Hepatic stellate cell (primary cell): ENCODE measurements at places on chromosomes 13 and 19.
A peak's percentile ranks its signal among the peaks of the same experiment; 100 is the strongest.

DNA sequence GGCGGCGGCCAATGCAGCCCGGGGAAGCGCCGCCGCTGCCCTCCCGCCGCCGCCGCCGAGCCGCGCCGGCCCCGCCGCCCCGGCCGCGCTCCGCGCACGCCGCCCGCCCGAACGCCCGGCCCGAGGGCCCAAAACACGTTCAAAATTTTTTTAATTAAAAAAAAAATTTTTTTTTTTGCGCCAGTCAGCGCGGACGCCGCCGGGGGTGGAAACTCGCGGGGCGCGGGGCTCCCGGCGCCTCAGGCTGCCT is 468 bp downstream of the HMGB1 start:
- DNase-seq, result no peak

GRCh38 chr13:39209731-39210531 is 171.7 kb downstream of the NHLRC3 start:
- DNase-seq, result no peak

DNA sequence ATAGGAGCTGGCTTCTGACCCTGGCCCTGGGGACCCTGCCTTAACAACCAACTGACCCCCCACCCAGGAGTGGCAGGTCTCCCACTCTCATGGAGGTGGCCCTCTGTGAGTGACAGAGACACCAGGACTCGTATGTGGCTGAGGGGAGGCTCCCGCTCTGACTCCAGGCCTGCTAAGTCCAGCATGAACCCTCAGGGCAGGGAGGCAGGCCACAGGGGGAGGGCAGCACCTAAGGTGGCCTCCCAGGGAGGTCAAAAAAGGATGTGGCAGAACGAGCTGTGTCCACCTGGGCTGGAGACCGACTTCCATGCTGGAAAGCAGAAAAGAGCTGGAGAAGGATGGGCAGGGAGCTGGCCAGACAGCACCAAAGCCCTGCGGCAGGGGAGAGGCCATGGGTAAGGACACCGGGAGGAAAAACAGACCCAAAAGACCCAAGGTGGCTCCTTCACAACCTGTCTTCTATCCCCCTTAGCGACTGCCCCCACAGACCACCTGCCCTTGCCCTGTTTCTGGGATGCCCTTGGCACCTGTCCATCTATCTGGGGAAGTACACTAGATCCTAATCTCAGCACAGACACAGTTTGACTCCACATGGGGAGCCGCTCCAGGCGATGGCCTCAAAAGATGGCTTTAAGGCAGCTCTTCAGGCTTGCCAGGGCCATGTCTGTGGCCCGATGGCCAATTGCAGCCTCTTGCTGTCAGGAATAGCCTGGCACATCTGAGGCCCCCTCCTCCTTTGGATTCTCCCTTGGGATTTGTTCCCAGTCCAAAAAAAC is 10.5 kb upstream of the SLC35E1 start:
- DNase-seq, result no peak

DNA sequence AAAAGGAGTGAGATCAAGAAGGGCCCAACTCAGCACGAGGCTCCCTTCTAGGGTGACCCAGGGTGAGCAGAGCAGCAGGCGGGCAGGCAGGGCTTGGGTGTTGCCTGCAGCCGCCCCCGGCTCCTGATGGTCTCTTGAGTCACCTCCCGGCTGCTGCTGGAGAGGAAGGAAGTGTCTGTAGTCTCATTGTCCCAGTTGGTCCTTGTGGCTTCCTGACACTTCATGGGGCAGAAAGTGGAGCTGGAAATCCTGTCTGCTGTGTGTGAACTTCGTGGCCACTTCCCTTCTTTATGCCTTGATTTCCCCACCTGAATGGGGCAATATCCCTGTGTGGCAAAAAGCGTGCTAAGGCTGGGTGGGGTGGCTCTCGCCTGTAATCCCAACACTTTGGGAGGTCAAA is 2.5 kb downstream of the MAP1S start:
- DNase-seq, result peak; percentile 71

DNA sequence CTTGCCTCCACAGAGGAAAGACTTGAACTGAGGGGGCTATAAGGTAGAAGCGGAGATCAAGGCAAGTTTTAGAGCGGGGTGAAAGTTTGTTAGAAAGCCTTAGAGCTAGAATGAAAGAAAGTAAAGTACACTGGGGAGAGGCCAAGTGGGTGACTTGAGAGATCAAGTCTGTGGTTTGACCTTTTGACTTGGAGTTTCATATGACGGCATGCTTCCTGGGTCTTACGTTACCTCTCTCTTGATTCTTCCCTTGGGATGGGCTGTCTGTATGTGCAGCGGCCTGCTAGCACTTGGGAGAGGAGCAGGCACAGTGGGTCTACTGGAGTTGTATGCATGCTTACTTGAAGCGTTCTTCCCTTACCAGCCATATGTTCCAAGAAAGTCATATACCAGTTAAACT is 1768.5 kb downstream of the PCDH9 start:
- no peak for DNase-seq

GRCh38 chr13:20901668-20902437 is 693 bp downstream of the XPO4 start:
- peak; percentile 24 for DNase-seq

GRCh38 chr13:60093425-60094019 is 70.2 kb downstream of the DIAPH3 start:
- DNase-seq, result no peak

- no peak for DNase-seq
Measured at GRCh38 chr19:14782626-14783409, 4.5 kb upstream of the ADGRE2 start.

DNA sequence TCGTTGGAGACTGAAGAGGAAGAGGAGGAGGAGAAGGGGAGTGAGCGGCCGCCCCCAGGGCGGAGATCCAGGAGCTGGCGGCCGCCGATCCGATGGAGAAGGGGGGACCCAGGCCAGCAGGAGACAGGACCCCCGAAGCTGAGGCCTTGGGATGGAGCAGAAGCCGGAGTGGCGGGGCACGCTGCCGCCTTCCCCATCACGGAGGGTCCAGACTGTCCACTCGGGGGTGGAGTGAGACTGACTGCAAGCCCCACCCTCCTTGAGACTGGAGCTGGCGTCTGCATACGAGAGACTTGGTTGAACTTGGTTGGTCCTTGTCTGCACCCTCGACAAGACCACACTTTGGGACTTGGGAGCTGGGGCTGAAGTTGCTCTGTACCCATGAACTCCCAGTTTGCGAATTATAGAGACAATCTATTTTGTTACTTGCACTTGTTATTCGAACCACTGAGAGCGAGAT is 1.8 kb downstream of the GADD45B start:
- peak; percentile 60 for DNase-seq

DNA sequence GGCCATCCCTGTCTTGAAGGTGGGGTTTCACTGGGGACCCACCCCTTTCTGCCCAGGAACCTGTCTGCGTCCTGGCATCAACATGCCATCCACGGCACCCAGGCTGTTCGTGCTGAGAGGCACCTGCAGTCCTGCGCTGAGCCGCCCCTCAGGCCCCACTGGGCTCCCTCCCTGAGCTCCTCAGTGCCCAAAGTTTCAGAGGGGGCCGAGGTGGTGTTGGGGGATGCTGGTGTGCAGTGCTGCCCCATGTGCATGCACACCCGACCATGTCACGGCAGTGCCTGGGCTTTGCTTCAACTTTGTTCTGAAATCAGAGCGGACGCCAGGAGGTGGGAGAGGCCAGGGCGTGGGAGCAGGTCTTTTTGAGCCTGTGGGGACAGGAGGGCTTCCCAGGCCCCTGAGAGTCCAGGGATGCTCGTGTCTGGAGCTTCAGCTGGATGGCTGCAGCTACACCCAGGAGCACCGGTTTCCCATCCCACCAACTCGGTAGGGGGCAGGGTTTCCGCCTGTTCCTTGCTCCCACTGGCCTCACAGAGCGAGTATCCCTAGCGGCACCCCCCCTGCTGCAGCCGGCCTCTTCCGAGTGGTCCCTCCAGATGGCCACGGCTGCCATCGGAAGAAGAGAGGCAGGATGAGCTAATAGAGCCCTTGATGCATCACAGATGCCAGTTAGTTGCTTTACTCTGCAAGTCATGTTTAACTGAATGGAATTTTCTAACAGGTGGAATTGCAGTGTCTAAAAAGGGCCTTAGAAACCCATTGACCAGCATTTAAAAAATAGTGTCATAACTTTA is 44.0 kb downstream of the WDFY2 start:
- DNase-seq, result no peak
